ENCODE measurements at places on chromosomes 16 and 17.

DNA sequence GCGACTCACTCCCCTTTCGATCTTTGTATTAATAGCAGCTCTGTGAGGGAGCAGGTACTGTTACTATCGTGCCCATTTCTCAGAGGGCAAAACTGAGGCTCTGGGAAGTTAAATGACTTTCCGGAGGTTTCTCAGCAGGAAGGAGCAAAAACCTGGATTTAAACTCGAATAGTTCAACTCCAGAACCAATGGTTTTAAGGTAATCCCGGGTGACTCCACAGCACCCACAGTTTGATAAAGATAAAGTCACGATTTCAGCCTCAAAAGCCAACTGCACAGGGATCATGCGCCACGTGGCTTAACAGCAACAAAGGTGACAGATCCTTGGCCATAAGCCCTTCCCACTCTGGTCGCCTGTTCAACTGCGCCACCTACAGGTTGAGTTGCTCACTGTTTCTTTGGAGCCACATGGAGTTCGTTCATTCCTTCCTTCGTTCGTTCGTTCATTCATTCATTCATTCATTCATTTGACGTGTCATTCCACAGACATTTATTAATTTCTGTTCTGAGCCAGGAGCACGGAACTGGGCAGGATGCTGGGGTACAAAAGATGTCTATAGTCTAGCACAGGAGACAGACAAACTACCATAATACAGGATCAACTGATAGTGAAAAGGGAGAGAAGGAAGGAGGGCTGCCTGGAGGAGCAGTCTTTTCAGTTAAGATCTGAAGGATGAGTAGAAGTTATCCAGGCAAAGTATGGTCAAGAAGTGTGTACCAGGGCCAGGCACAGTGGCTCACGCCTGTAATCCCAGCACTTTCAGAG, 134.8 kb downstream of the HS3ST2 start:
- peak; percentile 66 for DNase-seq

DNA sequence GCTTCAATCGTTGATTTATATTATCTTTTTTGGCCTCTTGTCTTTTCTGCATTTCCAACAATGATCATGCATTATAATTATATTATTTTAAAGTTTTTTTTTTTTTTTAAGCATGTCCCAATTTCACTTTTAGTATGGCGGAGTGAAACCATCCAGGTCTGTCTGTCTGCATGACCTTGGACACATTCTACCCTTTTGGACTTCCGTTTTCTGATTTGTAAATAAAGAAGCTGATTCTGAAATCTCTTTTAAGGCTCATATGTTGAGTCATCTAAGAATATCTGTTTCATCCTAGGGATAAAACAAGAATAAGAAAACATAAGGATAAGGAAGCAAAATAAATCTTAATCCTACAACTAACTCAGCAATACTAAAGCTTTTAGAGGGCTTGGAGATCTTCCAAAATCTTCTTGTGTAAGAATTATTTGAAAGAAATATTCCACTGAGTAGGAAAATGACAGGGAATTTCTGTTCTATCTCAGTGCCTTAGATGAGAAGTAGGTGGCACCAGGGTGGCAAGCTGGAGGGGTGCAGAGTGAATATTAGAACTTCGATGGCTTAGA, 195.7 kb upstream of the TOX3 start:
- DNase-seq, result no peak

DNA sequence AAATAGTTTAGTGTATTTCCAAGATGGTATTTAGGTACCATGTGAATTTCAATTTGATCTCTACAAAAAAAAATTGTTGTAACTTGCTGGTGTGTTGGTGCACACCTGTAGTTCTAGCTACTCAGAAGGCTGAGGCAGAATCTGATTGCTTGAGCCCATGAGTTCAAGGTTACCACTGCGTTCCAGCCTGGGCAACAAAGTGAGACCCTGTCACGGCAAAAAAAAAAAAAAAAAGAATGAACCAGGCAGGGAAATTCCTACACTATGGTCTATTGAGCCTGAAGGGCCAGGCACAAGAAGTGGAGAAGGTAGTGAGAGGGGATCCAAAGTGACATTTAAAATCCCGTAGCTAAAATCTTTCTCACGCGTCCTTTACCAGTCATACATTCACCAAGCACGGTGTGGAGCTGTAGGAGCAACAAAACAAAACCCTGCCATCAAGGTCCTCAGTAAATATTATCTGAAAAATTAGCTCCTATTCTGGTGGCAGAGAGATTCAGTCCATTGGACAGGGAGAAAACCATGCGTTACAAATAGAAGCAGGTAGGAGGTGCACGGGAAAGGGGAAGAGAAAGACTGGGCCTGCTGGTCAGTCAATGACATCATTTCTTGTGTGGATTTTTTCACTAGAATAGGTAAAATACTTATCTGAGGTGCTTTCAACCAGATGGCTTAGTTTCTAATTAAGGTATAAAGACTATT, 27.3 kb downstream of the TXNDC11 start:
- DNase-seq, result no peak

DNA sequence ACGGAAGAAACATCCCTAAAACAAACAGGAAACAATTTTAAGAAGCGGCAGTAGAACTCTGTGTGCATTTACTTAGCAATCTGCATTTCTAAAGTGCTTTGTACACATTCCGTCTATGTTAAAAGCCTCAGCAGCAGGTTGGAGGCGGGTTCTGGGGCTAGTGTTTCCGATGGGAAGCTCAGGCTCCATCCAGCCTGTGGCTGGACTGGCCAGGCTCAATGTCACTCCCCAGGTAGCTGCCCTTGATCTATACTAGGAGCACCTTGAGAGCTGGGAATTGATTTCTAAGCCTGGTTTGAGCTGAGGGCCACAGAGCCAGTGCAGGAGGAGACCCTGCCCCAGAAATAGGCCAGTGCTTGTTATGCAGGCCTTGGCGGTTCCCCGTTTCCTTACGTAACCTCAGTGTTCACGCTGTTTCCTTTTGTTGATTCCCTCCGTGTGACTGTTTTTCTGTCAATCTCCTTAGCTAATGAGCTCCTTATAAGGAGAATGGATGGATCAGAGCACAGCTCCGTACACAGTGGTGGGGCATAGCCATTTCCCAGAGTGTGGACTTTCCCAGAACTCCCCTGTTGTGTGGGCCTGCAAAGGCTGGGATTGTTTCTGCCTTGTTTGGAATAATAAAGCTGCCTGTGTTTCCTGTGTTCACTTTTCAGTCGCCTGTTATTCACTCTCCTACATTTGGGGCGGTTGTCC, 21.4 kb downstream of the ADORA2B start:
- DNase-seq, result peak; percentile 78

DNA sequence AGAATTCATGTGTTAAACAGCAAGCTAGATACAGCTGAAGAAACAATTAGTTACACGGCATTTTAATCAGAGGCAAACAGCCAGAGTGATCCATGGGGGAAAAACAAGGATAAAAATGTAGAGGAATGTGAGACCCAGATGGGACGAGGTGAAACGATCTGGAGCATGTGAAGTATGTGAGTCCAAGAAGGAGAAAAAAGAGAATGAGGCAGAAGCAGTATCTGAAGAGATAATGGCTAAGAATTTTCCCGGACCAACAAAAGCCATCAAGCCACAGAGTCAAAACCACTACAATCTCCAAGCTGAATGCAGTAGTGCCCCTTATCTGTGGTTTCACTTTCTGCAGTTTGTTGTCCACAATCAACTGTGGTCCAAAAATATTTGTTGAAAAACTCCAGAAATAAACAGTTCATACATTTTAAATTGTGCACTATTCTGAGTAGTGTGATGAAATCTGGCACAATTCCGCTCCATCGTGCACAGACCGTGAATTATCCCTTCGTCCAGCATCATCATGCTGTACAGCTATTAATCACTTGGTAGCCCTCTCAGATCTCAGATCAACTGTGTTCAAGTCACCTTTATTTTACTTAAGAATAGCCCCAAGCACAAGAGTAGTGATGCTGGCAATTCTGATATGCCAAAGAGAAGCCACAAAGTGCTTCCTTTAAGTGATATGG, 18.8 kb downstream of the MYH10 start:
- no peak for DNase-seq

GRCh38 chr16:81275064-81275532, 36.6 kb downstream of the BCO1 start:
- no peak for DNase-seq

DNA sequence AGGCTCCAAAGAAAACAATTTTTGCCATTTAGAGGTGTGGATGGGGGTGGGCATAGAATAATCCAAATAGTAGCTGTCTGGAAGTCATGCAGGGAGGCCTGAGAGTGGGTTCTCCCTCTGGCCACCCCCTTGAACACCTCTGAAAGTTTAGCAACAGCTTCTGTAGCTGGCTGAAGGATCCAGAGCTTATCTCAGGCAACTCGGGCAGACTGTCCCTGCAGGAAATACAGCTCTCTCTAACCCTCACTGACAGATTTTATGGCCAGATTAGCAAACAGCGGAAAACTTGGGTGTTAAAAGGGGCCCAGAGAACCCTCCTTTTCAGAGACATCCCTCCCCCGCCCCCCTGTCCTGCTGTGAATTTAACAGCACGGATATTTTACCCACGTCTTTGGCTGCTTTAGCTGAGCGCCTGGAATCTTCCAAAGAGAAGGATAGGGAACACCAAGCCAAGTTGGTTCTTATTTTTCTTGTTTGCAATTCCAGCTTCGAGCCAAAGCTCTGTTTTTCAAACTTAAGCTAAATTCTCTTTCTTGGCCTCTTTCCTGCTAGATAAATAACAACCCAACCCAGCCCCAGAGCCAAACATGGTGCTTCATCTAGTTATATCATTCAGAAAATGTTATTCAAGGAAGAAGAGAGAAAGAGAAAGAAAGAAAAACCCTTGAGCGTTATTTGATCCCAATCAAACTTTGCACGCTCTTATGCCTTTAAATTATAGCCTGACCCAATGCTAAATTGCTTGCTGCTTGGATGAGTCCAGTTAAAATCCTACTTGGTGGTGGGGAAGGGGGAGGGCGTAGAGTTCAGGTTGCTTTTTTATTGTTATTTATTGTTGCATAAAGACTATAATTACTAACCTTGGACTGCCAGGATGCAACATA, 2.3 kb upstream of the HOXB2 start:
- no peak for DNase-seq

DNA sequence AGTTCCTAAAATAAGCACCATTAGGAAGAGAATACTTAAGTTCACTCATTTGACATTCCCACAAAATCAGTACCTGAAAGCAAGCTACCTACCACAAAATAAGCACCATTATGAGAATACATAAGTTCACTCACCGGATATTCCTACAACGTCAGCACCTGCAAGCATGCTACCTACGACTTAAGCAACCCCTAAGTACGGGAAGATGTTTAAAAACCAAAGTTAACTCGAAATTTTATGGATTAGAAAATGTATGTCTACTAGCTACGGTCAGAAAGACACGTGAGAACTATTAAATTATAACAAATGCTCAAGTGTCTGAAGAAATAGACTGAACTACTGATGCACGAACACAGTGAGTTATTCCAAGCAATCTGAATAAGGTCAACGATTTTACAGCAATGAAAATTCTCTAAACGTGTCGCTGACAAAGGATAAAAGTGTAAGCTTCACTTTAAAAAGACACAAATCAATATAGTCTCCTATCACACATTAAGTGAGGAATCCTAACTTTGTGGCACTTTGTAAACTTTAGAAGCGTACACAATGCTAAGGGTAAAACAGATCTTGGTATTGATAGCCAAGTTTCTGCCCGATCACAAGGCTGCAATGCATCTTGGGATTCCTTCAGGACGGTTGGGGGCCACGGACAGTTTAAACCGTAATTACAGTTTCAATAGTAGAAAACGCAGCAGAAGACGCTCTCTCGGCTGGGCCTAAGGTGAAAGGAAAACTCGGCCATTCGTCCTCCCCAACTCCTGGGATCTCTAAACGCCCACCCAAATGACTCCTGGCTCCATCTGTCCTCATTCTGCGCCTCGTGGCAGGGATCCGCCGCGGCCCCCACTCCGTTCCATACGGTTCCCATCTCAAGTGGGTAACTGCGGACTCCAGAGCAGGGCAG, 1.3 kb downstream of the GSPT1 start:
- DNase-seq, result peak; percentile 44

DNA sequence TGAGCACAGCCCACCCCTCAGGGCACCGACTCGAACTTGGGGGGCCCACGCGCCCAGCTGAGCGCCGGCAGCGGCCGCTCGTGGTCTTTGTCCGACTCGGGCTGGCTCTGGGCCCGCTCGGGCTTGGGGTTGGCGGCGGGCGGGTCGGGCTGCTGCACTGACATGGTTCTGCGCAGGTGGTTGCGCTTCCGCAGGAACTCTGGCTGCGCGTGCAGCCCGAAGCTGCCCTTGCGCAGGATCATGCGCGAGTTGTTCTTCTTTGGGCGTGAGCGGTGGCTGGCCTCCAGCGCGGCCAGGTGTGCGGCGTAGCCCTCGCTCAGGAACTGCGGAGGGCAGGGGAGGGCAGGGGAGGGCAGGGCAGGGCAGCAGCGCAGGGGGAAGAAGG, 11.1 kb downstream of the PIMREG start:
- no peak for DNase-seq

Measured in SW480 (cell line).